Amniotic stem cell (primary cell): ENCODE measurements at places on chromosomes 6 and 20.
A peak's percentile ranks its signal among the peaks of the same experiment; 100 is the strongest.

GRCh38 chr6:18488526-18489270 is 101.5 kb downstream of the RNF144B start:
- DNase-seq = no peak

DNA sequence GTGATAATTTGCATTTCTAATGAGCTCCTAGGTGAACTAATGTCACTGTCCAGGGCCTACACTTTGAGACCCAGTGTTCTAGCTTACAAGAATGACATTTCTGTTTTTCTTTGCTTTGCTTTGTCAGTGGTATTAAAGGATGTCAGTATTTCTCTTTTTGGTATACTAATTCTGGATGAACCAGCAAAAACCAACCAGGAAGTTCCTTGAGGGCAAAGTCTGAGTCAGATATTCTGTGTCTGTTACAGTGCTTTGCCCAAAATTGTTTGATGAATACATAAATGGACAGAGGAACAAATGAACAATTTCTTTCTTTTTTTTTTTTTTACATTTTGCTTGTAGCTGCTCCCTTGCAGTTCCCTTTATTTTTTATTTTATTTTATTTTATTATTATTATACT is 15.4 kb downstream of the COQ3 start:
- DNase-seq = no peak

GRCh38 chr6:11432091-11432490 is 105.5 kb upstream of the TMEM170B start:
- no peak for DNase-seq

DNA sequence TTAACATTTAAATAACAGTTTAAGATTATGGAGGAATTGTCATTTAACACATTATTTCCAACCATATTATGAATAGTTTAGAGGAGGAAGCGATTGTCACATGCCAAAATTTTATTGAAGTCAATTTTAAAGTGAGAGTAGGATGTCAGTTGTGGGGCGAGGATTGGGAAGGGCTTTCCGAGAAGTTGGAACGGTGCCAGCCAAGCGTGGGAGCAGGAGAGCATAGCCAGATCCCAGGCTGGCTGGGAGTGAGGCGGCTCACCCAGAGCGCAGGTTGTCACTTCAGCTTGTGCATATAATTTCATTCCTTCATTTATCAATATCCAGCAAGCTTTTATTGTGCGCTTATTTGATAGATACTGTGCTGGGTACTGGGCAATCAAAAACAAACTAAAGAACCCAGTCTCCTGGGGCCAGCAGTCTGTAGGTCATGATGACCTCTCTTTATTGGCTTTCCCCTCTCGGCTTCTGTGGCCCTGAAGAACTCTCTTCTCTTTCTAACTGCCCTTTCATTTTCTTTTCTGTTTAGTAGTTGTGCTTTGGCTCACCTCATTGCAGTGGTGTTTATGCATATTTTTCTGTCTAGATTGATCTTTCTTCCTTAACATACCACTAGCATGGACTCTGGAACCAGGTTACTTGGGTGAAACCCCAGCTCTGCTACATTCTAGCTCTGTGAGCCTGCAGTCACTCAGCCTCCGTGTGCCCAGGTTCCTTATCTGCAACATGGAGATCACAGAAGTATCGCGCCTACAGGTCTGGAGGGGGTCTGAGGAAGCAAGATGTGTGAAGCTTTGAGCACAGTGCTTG is 6.4 kb downstream of the CEP43 start:
- DNase-seq = no peak

- DNase-seq = no peak
Observed at GRCh38 chr20:9424551-9424950, 89.8 kb upstream of the LAMP5 start.

DNA sequence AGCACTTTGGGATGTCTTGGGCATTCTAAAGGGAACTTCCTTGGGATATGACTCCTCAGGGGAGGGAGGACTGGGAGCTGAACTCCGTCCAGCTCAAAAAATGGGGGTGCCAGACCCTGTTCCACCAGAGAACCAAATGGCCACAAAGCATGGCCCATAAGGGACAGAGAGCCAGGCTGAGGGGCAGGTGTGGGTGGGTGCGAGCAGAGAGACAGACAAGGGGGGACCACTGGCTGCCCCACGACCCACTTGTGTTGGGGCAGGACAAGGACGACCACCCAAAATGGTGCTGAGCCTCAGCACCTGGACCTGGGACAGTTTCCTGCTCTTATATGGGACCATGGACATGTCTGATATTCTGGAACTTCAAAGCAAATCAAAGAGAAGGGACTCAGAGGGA is 148.2 kb upstream of the MLN start:
- DNase-seq = no peak

- DNase-seq = no peak
Observed at GRCh38 chr6:160278311-160278710, 19.7 kb upstream of the SLC22A2 start.

GRCh38 chr6:123105561-123105960 is 109.5 kb downstream of the CLVS2 start:
- DNase-seq = no peak

DNA sequence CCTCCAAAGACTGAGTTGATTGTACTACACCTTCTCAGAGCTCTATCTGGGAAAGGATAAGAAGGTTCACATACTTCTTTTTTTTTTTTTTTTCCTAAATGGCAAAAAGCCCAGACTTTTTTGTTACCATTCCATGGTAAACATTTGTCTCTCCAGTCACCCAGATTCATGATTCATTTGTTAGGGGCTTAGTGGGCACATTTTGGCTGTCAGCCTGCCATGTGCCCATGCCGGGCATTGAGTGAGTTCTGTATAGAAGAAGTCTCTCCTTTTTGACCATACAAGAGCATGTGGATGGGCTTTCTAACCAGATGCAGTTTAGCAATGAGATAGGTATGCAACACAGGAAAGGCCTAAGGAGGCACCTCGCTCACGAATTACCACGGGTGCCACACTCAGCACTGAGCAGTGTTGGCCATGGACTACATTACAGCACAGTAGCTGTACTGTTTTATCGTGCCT is 447.5 kb upstream of the HSF2 start:
- DNase-seq = peak; percentile 70

- DNase-seq = peak; percentile 2
Observed at GRCh38 chr6:11139051-11139960, 27.8 kb upstream of the ERVFRD-1 start.

DNA sequence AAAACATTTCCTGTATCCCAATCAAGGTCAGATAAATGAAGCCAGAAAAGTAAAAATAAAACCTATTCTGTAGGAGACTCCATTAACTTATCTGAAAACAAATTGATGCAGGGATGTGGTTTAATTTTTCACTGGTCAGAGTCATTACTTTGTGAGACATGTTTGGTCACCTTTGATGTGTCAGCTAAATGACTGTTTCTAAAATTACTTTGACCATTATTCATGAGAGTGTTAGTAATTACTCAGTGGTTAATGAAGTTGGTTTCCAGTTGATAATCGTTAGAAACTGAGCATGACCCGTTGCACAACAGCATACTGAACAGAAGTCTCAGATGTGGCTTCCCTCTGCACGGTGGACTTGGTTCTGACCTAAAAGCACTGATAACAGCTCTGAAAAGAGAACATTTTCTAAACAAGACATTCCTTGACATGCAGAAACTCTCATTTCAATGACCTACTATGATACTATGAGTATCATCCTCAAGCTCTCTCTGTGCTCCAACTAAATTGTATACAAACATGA is 410.5 kb upstream of the RNF217 start:
- DNase-seq = no peak

DNA sequence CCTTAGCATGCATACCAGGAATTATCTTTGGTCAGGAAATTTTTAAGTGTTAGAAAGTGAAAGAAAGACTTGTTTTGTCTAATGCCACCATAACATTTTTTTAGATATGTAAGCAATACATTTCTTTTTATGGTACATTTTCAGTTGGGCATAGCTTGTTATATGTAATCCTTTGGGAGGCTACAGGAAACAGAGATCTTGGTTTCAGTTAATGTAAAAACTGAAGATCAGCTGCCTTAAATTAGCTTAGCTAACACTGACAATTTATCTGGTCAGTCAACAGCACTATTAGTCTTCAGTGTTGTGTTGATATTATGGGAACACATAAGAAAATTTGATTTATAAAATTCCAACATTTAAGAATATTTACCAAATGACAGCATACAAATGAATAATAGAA is 78.6 kb upstream of the SMIM8 start:
- DNase-seq = no peak
